ENCODE measurements at places on chromosomes 1 and 21. TPM values are rescaled to one million over a fixed set of nuclear protein-coding genes. Genes with fewer than 3 reads are reported as not detected.

Gene SERPINC1
- not detected for total RNA-seq

Gene SH2D2A
- 280 TPM for total RNA-seq

GRCh38 chr1:209249280-209249670 lies 334.2 kb upstream of the CAMK1G start:
- no peaks in the 10 kb centered on the region for H3K36me3 ChIP-seq
- no peaks in the 10 kb centered on the region for H3K4me1 ChIP-seq
- DNase-seq: no peak
- H3K27me3 ChIP-seq: no peaks in the 10 kb centered on the region

DNA sequence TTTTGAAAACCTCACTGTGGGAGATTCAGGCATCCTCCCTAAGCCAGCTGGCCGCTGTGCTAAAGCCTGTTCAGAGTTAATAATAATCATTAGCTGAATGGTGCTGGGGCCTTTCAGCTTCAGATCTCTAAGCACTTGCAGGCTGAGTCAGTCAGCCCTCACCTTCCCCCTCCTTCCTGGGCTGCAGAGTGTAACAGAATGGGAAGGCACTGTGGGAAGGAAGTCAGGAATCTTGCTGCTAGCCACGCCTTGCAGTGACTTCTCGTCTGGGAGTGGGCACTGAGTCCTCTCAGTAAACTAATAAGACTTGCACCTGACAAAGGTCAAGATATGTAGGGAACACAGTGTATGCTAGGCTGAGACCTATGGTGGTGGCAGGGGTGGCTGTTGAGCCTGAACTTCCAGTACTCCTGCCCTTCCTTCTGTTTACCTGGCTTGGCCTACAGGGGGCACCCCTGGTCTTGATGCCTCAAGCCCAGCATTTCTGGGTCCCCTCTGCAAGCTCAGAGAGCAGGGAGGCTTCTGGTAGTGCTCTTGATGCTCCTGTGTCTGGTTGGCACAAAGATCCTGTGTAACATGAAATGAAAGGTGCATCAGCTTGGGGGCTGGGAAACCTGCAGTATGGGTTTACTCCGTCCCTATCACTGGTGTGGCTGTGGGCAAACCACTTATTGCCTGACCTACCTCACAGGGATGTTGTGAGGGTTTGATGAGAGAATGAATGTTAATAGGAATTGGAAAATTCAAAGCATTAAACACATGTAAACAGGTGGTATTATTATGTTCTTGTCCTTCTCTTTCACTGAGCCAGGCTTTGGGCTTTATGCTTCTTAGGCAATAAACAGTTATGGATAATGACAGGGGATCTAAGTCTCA lies 6.0 kb downstream of the CYB561D1 start:
- no peaks in the 10 kb centered on the region for H3K27me3 ChIP-seq
- DNase-seq: peak; percentile 70
- peaks cover 10% of the 10 kb centered on the region for H3K36me3 ChIP-seq
- H3K27ac ChIP-seq: peak overlapping the region; percentile 38
- peaks cover 88% of the 10 kb centered on the region for H3K4me1 ChIP-seq
- no peak overlapping the region for H3K4me3 ChIP-seq

- H3K27ac ChIP-seq: no peak overlapping the region
- no peaks in the 10 kb centered on the region for H3K36me3 ChIP-seq
- H3K27me3 ChIP-seq: peaks cover 14% of the 10 kb centered on the region
- no peaks in the 10 kb centered on the region for H3K4me1 ChIP-seq
- H3K4me3 ChIP-seq: no peak overlapping the region
These were observed 45.4 kb downstream of the KIF26B start for GRCh38 chr1:245200146-245200545.

DNA sequence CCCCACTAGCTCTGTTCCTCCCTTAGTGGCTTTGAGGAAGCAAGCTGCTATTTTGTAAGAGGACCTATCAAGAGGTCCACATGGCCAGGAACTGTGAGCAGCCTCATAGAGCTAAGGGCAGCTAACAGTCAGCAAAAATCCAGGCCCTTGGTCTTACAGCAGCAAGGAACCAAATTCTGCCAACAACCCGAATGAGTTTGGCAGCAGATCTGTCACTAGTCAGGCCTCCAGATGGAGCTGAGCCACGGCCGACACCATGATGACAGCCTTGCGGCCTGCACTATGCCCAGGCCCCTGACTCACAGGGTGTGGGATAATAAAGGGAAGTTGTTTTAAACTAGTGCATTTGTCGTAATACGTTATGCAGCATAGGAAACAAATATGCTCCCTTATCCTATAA lies 28.0 kb upstream of the H3-3A start:
- no peaks in the 10 kb centered on the region for H3K27me3 ChIP-seq
- no peaks in the 10 kb centered on the region for H3K4me1 ChIP-seq
- no peaks in the 10 kb centered on the region for H3K36me3 ChIP-seq
- H3K4me3 ChIP-seq: no peak overlapping the region
- no peak overlapping the region for H3K27ac ChIP-seq
- DNase-seq: no peak

Data from activated CD4-positive, alpha-beta memory T cell treated with anti-CD3 and anti-CD28 coated beads for 36 hours (primary cell).